CD8-positive, alpha-beta T cell (primary cell): ENCODE measurements at places on chromosomes 7 and 10.

GRCh38 chr10:88319960-88320517 lies 263.1 kb downstream of the RNLS start:
- DNase-seq: no peak

DNA sequence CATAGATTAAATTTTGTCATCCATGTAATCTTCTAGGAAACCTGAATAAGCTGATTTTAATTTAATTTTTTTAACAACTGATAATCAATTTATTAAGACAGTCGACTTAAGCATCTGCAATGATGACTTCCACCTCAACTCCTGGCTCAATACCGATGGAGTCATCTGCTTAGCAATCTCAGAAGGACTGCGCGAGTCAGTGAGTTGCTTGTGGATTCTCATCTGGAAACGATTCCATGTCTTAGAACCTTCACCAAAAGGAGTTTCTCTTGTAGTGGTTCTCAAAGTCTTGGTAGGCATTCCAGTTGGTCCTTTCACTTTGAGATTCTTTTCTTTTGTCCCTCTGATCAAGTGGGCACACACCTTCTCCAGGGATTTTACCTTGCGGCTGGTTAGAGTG lies 85.5 kb downstream of the XRCC2 start:
- DNase-seq: no peak

DNA sequence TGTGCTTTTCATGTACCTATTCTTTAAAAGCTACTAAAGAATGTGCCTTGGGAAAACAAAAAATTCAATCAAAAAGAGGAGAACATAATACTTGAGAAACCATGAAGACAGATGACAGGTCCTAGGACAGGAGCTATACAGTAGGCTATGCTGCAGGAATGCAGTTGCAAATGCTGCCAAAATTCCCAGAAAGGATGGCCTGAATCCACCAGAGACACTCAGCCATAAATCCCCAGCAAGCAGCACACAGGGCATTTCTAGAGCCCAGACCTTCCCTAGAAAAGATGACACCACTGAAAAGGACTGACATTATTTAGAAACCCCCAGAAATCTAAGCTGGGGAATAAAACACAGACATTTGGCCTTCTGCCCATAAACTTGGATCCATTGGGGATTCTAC lies 237.3 kb downstream of the C7orf25 start:
- no peak for DNase-seq

DNA sequence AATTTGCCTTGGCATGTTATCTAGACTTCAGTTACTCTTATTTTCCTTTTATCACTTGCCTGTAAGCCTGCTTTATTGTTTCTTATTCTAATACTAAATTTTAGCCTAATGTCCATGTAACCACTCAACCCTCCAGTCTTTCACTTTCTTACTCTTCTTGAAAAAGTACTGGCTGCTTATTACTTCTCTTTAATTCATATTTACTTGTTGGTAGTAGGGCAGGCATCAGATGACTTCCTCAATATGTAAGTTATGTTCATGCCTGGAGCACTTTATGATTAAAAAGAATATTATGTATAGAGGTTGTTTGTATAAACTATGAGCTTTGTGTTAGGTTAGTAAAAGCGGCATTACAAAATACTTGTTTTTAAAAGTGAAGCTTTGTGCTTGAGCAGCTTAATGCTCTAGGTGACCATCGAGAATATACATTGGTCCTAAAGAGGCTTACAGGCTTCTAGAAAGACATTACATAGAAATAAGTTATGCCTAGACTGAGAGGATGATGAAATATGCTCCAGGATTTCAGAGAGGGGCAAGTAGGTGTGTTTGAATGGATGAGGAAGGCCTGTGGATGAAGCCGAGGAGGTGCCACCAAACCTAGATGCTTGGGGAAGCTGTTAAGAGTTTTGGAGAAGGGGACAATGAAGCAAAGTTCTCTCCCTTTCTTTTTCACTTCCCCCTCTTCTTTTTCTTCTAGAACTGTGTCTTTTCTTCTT lies 207.1 kb upstream of the HDAC9 start:
- no peak for DNase-seq

DNA sequence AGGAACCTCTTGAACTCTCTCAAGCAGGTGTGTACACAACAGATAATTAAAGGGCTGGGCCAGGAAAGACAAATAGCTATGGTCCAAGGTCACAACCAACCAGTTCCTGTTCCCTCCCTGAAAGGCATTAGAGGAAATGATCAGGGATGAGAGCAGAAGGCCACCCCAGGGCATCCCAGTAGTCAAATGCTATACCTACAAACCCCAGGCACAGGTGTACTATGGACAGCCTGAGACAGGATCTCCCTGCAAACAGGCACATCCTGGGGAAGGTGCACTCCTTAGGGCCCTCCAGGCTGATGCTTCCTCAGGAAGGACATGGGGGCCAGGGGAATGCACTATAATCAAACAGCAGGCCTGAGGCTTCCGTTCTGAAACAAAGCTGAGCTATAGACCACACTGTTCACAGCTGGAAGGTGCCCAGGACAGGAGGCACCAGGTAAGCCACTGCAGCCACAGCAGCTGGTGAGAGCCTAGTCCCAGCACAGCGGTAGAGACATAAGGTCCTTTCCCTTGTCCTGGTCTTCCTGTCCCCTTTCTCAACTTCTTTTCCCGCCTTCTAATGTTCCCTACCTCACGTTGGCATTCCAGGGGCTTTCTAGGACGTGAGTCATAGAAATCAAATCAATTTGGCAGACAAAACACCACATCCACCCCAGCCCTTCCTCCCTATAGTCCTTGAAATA lies 13.3 kb downstream of the PARP12 start:
- DNase-seq: no peak

DNA sequence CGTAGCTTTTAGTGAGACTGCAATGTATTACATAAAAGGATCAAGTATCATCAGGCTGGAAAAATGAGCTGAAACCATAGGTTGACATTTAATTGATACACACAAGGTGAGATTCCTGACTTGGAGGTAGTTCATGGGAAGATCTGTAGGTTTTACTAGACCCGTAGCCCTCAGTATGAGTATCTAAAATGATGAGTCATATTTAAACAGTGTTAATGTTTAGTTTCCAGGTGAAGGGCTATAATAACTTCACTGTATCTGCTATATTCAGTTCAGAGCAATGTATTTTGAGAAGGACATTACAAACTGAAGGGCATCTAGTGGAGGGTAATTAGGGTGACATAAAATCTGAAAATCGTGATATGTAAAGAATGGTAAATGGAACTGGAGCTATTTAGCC lies 35.0 kb downstream of the ENTPD1 start:
- no peak for DNase-seq

GRCh38 chr10:14889318-14889717 lies 10.7 kb downstream of the SUV39H2 start:
- DNase-seq: no peak

DNA sequence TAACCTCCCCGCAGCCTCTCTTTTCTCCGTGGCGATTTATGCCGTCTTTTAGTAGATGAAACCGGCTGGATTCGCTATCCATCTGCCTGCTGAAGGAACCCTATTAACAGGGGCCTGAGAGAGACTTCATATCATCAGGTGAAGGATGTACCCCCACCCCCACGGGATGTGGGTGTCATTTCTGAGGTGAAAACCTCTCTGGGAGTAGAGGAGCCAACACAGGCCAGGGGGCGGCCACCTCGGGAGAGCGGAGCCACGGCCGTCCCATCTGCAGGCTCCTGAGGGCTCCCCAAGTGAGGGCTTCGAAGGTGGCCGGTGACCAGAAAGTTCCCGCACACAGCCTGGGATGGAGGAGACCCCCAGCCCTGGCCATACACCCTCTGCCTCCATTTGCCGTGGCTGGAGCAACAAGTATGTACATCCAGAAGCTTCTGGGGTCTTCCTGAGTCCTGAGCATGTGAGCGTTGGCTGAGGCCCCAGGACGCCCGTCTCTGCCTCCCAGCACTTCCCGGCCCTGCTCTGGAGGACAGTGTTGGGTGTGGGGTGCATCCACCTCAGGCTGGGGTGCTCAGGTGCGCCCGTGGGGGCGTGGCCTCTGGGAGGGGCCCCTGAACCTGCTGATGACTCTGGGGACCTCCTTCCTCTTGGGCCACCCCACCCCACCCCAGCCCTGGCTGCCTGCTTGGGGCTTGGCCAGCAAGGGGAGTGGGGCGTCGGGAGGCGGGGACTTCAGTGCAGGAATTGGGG lies 84.7 kb downstream of the NKX6-2 start:
- no peak for DNase-seq

DNA sequence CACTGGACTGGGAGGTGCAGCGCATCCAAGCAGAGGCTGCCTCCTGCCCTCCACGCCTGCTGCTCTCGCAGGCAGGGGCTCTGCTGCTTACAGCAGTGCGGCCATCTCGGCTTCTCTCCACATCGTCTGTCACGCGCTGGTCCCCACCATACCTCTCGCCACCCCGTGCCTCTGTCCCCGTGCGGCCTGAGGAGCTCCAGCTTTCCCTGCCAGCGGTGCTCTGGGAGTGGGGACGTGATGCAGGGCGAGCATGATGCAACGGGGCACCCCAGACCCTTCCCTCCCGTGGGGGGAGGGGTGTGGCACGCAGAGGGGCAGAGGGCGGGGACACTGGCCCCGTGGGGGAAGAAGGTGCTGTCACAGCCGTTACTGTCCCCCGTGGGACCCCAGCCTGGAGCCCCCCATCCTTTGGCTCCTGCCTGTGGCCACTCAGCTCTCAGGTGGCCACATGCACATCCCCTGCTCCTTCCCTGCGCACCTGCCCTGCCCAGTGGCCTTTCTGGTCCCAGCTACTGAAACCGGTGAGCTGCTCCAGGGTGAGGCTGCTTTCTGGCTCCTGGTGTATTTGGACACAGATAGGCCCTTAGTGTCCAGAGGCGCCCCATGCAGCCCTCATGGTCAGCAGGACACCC lies 9.0 kb downstream of the GET4 start:
- no peak for DNase-seq

GRCh38 chr7:44388089-44388970 lies 62.9 kb upstream of the CAMK2B start:
- DNase-seq: no peak

GRCh38 chr7:140641524-140642195 lies 1.0 kb upstream of the DENND2A start:
- no peak for DNase-seq

DNA sequence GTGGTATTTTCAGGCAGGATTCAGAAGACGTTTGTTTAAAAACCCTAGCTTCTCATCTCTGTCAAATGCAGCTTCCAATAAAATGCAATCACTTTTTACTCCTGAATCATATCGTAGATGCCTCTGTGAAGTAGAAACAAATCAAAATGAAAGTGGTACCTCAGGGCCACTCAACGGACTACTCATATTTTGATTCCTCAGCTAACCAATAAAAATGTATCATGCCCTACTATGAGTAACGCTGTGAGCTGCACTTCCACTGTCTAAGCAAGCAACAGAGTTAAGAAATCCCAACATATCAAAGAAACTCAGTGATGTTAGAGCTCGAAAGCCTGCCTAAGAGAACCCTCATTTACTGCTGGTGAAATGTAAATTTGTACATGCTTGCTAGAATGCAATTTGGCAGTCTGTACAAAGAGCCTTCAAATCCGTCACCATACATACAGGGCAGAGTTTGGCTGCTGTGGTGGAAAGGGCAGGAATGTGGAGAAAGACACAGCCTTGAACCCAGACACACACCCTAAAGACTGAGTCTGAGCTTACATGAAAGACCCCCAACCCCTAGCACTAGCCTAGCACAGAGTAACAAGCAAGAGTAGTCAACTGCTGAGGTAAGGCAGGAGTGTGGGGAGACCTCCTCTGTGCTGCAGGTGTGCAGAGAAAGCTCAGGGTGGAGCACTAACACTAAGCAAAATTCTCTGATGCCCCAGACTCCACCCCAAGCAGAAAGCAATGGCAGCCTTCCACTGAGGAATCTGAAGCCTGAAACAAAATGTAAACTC lies 151.5 kb downstream of the ANK3 start:
- DNase-seq: no peak

DNA sequence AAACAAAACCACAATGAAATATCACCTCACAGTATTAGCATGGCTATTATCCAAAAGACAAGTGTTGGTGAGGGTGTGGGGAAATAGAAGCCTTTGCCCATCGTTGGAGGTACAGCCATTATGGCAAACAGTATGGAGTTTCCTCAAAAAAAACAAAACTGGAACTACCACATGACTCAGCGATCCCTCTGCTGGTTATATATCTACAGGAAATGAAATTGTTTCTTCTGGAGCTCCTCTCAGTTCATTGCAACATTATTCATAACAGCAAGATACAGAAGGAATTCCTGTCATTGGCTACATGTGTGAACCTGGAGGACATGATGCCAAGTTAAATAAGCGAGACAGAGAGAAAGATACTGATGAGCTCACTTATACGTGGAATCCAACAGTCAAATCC lies 2.4 kb upstream of the UBE3C start:
- DNase-seq: peak; percentile 17

DNA sequence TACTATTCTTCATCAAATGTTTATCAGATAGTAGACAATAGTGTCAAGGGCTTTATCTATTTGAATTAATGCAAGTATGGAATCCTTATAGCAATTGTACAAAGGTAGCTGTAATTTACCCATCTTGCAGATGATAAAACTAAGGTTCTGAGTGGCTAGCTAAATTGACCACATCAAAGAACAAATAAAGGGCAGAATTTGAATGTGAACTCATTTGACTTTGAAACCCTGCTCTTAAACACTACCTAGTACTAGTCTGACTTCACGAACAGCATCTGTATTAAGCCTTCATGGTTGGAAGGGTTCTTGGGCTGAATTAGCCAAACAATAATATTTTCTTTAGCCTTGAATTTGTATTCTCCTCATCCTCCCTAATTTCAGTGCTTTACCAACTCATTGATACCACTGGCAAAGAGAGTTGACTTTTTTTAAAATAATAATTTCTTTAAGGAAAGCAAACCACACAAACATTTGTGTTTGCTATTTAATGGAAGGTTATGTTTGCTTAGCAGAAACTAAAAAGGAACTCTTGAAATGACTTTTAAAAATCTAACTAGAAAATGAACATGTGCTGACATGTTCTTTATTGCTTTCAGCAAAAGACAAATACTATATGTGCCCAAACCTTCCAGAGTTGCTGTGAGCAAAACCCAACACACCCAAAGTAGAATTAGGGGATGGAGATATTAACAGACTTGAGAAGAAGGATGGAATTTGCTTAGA lies 322.6 kb downstream of the RNLS start:
- no peak for DNase-seq

- no peak for DNase-seq
Measured at GRCh38 chr10:117137031-117137910, 799 bp downstream of the VAX1 start.

GRCh38 chr7:107668296-107668695 lies 7.7 kb downstream of the SLC26A4 start:
- no peak for DNase-seq

DNA sequence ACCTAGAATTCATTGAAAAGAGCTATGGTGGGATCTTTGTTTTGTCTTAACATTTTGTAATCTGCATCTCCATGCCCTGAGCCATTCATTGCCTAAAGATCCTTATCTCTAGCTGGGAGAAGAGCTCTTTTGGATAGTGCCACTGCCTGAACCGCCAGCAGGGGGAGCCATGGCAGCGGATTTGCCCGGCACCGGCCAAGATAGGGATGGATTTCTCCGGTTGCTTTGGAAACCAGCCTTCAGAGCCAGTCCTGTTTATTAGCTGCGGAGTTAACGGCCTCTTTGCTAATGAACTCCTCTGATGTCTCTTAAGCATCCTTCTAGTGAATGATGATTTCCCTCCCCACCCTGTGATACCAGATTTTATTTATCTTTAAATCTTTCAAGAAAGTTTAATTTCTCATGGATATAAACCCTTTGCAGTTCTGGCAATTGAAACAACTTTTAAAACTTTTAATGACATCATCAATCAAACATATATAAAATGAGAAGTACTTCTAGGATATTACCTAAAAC lies 58.2 kb upstream of the LYZL2 start:
- peak; percentile 90 for DNase-seq

- DNase-seq: no peak
Measured at GRCh38 chr10:12081879-12082557, 13.3 kb downstream of the DHTKD1 start.
